ENCODE measurements at places on chromosomes 7 and 10.

- DNase-seq: no peak
These were observed 185.4 kb downstream of the IPMK start for GRCh38 chr10:58082248-58082647.

GRCh38 chr10:33129141-33129995 is 171.3 kb upstream of the ITGB1 start:
- DNase-seq: no peak

GRCh38 chr10:90929179-90929578 is 8.3 kb upstream of the ANKRD1 start:
- no peak for DNase-seq

DNA sequence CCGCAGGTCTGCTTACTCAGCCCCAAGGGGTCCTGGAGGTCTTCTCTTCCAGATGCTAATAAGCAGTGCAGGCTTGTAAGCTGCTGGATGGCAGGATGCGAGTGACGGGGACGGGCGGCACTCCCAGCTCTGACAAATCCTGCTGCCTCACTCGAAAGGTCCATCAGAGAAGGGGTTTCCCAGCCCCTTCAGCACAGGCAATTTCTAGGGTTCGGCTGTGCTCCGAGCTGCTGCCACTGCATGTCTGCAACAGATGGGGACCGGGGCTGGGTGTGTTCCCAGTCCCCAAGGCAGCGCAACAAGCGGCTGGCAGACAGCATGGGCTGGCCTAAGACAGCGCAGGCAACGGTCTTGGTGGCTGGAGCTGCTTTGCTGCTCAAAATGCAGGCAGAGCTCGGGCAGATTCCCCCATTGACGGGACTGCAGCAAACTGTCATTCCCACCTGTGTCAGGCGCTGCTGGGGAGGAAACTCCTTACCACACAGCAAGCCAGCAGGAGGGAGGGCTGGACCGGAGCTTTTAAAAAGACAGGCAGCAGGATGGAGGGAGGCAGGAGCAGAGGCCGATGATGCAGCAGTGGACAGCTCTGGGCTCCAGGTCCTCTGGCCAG is 62.4 kb downstream of the PRKAG2 start:
- DNase-seq: no peak

GRCh38 chr10:52720018-52720417 is 52.6 kb downstream of the MBL2 start:
- DNase-seq: no peak

- no peak for DNase-seq
These were observed 58.2 kb downstream of the SLIT1 start for GRCh38 chr10:97127509-97127908.

DNA sequence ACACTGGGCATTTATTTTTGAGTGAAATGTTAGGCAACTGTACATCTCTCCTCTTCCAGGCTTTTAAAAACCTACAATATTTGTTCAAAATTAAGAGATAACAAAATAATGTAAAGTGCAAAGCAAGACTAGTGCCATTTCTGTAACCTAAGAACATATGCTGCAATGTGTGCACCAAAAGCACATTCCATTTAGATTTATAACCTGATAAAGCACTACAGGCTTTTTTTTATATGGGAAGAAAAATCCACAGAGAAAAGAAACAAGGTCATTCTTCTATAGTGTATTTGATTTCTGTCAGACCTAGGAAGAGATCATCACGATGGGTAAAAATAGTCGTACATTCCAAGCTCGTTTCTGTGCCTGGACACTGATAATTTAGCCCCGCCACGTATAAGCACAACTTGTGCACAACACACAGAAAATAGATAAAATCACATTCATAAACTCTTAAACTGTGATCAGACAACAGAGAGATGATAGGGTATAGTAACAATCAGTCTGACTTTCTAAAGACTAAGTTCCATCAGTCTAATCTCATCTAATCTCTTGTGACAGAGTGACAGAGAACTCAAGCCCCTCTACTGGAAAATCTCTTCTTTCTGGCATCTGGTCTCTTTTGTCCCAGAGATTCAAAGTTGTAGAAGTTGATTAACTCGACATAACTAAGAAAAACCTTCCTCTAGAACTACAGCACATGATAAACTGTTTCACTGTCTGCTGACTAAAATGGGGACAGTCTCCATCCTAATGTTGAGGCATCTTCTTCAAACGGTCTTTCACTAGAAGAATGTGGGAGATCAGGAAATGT is 6.7 kb downstream of the LAMB1 start:
- DNase-seq: no peak

- no peak for DNase-seq
These were observed 1.1 kb downstream of the ZYX start for GRCh38 chr7:143382126-143382790.

GRCh38 chr7:1922870-1923236 is 252.8 kb downstream of the ELFN1 start:
- no peak for DNase-seq

DNA sequence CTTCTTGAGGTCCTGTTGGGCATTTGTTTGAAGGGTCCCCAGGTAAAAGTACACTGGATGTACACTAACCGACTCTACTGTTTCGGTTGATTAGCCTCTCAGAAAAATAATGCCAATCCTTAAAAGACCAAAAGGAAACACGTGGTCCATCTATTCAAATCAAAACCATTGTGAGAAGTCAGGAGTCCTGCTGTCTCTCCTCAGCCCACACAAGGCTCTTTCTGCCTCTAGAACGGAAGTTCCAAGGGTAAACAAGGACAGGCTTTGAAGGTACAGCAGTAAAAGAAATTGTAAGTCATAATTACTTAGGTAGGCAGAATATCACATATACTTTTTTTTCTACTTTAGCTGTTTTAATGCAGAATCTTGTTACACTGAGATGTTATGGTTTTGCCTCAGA is 71.7 kb upstream of the TPK1 start:
- no peak for DNase-seq

GRCh38 chr7:130489140-130489983 is 2.5 kb upstream of the MEST start:
- DNase-seq: no peak

DNA sequence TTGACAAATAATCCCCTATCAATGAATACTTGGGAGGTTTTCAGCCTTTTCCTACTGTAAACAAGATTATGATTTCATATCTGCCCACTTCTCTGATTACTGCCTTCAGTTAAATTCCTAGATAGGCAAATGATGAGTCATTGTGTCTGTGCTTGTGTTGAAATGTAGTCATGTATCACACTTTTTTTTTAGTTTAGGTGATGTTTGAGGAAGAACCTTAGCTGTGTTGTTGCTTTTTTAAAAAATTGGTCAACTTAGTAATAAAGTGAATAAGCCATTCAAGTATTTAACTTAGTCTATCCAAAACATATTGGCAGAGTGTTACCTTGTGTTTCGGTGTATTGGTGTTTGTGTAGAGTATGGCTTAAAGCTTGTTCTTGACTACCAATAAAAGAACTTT is 60.0 kb downstream of the WAC start:
- DNase-seq: no peak

DNA sequence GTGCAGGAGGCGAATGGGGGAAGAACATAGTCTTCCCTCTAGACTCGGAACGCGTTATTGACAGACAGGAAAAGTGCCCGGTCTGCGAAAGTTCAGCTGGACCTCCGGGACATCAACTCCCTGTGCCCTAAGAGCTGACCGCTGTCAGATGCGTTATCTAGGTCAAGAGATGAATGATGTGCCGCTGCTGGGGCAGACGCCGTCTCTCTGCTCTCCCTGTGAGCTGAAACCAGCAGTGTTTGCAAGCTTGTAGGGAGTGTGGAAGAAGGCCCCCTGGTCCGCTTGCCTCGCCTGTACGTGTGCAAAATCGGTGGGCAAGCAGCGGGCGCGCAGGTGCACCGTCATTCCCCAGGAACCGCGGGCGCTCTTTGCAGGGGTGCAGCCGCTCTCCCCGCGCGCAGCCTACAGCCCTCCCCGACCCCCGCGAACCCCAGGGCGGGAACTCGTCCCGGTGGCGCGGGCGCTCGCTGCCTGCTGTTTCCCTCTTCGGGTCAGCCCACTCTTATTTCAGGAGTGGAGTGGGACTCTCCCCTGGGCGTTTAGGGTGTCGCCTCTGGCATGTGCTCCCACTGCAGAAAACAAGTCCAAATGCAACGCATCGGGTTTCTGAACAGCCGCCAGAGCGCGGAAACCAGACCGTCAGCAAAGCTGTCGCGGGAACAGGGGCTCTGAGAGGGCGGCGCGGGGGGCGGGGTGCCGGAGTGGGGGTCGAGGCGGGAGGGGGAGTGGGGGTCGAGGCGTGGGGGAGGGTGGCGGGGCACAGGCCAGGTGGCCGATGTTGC is 1.8 kb upstream of the PFKFB3 start:
- DNase-seq: no peak

DNA sequence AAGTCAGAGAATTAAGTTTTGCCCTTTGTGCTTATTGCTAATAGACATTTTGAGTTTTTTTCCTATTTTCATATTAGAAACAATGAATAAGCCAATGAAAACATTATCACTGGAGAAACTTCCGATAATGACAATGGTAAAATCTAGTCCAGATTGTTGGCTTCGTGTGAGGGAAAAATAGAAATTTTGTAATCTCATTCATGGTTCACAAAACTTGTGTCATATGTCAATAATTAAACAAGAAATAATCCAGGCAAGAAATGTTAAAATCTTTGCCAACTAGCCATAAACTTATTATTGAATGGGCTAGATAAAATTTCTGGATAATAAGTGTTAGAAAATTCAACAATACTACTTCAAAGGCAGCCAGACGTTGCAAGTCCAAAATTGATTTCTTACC is 36.6 kb downstream of the RNLS start:
- DNase-seq: no peak

DNA sequence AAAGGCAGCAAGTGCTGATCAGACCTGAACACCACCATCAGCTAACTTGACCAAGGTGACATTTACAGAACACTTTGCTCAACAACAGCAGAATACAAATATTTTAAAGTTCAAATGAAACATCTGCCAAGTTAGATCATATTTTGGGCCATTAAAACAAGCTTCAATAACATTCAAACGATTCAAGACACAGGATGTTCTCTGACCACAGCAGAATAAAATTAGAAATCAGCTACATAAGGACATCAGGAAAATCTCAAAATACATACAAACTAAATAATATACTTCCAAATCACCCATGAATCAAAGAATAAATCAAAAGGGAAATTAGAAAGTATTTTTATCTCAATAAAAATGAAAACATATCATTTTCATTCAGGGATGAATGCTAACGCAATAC is 173.0 kb downstream of the PKD1L1 start:
- DNase-seq: no peak

GRCh38 chr7:96996111-96996957 is 9.0 kb upstream of the DLX6 start:
- no peak for DNase-seq

- DNase-seq: no peak
These were observed 110.1 kb downstream of the PLCE1 start for GRCh38 chr10:94103801-94104221.

- no peak for DNase-seq
These were observed 67.1 kb upstream of the DNAAF5 start for GRCh38 chr7:659306-659847.

DNA sequence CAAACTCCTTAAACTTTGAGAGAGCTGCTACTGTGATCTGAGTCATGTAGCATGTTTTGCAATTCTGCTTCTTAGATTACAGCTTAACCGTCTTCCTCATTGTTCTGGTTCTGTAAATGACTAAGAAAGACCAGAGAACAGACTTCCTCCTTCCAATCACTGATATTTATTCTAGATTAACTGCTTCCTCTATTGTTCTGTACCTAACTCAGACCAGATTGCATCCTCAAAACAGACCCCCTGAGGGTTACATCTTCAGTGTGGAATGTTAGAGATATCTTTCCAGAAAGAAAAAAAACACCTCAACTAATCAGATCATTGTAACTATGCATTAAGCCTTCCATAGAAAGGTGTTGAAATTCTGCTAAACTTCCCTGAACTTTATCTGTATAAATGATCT is 5.7 kb upstream of the PIP start:
- DNase-seq: no peak

GRCh38 chr10:101267290-101267680 is 38.0 kb upstream of the LBX1 start:
- no peak for DNase-seq

DNA sequence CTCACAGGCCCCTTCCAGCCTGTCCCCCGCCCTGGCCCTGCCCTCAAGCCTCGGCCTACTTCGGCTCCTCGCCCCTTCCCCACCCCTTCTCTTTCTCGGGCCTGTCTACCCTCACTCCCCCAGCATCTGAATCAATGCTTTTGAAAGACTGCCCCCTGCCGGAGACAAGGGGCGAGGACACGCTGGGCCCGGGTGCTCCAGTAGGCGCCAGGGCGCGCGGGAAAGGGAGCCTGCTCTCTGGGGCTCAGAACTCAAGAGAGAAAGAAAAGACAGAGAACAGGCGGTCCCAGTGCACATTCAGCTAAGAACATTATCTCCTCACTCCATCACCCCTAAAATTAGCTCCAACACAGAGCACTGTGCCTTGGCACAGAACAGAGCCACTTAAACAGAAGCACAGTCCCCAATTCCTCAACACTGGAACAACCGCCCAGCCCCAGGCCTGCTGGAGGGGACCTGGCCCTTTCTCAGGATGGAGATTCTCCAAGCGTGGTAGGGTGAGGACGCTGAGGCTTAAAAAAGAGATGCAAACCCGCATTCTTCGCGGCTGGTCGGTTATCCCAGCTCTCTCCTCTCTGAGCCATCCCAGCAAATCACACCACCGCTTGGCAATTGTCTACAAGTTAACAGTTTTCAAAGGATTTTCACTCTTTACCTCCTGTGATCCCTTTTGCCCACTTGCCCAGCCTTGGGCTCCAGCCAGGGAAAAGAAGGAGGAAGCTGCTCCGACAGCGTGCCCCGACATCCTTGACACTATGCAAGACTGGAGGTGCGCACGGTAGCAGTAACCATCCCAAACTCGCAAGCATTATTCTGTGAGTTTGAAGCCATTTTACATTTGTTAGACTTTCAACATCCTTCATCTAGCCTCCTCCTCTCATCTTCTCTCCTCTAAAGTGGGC is 2.1 kb downstream of the GIGYF1 start:
- DNase-seq: peak; percentile 90

- no peak for DNase-seq
These were observed 459.3 kb downstream of the HTR7 start for GRCh38 chr10:90398566-90398965.

DNA sequence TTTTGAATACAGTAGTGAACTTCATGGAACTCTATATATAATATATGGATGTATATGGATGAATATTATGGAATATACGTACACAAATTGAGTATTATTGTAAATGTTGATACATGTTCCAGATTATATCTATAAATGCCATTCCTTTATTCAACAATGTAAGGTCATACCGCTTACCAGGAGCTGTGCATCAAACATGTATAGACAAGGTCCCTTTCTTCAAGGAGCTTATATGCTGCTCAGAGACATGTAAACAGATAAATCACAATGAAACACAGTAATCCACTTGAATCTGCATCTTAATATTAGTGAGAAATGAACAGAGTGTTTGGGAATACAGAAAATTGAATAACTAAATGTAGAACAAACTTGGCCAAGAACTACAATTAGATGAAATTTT is 898 bp upstream of the SEM1 start:
- no peak for DNase-seq

GRCh38 chr10:122498521-122498920 is 37.2 kb downstream of the HTRA1 start:
- no peak for DNase-seq

- no peak for DNase-seq
These were observed 220.6 kb downstream of the FAM107B start for GRCh38 chr10:14554091-14554490.

GRCh38 chr10:116803451-116804249 is 45.6 kb upstream of the ENO4 start:
- no peak for DNase-seq

GRCh38 chr10:132417957-132418441 is 21.0 kb downstream of the PWWP2B start:
- DNase-seq: no peak

GRCh38 chr10:131179361-131179760 is 132.2 kb downstream of the TCERG1L start:
- no peak for DNase-seq

- no peak for DNase-seq
These were observed 408.2 kb upstream of the ZMIZ1 start for GRCh38 chr10:78660446-78661106.
